CD4-positive, alpha-beta T cell treated with Interleukin-4 for 4 hours (primary cell): ENCODE measurements at places on chromosomes 4 and X.
A peak's percentile ranks its signal among the peaks of the same experiment; 100 is the strongest.

DNA sequence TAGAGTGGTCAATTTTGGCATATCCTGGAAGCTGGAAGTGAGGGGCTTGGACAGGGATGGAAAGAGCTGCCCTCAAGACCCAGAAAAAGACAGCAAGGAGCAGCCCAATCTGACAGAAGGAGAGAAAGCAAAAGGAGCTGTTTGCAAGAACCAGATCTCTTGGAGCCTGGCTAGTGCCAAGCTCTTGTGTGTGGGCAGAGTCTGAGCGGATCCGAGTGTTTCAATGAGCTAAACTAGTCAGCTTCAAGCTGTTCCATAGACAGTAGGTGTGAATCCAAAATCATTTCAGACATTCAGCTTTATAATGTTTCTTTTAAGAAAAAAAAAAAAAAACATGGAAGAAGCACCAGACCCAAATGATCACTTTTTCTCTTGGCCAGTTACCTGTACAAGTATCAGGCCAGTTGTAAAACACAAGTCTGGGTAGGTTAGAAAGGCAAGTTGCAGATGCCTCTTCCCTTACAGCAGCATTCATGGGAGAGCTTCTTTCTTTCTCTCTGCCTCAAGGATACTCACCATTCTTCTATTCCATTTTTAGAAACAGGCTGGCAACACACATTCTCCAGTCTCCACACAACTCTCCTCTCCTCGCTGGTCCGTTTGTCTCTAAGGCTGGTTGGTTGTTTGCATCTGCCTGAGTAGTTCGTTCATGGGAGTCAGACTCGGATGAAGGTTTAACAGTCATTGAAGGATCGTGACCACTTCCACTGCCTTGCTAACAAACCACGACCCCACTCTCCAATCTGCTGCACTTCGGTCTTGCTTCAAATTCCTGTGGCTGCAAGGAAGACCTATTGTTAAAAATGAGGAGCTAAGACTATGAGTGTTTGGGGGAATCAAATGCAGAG is 105.2 kb upstream of the GATB start:
- DNase-seq: no peak

DNA sequence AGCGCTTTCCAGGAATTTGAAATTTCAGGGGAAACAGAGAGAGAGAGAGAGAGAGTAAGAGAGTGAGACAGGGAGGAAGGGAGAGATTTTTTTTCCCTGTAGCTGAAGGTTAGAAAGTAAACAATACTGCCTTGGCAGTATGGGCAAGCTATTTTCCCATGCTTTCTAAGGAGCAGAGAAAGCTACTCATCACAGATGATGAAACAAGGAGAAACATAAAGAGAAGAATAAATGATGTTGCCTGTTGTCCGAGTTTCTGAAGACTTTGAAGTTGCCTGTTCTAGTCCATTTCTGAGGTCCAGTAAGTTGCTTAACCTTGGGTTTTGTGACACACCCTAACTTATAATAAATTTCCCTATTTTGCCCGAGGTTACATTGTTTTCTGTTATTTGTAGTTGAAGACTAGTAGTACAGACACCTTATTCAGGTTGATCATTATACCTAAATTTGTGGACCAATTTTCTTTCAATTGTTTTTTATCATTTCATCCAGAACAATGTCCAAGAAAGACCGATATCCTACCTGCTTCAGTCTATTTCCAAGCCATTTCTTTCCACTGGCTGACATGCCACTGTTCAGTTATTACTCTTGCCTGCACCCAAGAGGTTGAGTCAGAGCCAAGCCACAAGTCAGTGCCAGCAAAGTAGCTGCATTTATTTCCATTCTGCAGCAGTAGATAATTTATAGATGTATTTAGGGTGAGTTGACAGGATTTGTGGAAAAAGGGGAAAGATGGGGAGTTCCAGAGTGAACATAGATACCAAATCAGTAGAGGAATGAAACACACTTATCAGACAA is 49.7 kb upstream of the SLC16A2 start:
- no peak for DNase-seq

DNA sequence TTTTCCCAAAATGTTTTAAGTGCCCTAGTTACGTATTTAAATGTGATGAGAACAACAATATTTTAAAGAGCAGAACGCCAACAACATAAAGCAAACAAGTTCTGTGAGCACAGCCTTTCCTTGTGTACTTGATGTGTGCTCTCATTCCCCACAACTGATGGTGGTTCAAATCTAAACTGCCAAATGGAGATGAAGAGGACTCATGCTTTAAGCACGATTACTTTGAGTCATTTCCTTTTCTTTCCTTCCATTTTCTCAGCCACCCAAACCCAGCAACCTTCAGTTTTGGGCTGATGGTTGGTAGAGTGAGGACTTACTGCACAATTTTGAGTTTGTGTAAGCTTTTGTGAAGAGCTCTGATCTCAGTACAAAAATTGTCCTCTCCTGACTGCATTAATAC is 1.7 kb downstream of the NSD2 start:
- peak; percentile 45 for DNase-seq

- DNase-seq: no peak
These were observed 3.5 kb upstream of the DDX60L start for GRCh38 chr4:168483811-168484210.

DNA sequence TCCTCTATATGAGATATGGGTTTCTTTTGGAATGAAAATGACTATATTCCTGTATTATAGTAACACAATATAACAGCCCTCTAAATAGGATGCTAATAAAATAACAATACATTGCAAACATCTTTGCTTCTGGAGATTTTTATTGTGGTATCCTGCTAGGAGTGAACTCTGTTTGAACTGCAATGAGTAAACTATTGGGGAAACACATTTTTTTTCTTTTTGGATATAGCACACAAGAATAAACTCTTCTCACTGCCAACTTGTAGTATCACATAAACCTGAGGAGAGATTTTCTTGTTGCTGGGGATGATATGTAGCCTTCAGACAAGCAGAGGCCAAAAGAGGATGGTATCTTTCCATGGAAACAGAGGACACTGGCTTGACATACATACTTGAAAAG is 238.2 kb downstream of the C4orf33 start:
- no peak for DNase-seq

GRCh38 chr4:166493924-166494345 is 620.9 kb downstream of the TLL1 start:
- no peak for DNase-seq

DNA sequence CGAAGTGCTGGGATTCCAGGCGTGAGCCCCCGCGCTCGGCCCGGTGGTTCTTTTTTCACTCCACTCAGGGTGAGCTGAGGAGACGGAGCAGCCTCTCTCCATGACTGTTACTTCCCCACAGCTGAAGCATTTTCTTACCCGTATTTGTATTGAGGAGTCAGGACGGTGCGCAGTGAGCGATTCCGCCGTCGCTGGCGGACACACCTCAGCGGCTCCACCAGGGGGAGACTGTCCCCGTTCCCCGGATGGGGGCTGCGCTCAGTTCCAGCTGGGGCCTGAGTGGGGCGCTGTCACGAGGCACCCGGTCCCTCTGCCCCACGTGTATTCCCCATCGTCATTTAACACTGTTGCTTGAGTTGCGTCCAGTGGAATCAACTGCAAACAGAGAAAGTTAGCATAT is 844.0 kb upstream of the FRG1 start:
- DNase-seq: no peak

DNA sequence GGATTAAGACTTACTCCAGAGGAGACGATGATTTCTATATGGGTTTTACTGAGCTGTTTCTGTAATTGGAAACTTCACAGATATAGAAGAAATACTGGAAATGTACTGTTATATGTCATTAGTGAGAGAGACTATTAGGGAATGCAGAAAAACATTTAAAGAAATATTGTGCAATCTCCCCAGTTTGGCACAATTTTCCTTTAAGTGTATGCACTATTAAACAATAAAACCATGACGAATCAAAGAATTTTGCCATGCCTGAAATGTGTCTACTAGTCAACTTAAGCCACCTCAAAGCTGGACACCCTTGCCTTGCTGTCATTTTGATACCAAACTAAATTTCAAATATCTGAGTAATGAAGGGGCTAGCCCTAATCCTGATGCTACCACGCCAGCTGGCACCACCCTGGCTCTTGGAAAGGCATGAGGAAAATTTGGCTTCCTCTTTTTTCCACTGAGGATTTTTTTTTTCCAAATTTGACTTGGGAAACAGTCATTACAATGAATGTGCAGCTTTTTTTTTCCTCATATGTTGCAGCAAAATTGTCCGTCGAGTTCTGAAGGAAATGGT is 36.1 kb downstream of the MTTP start:
- DNase-seq: no peak

GRCh38 chr4:148542922-148543623 is 100.9 kb upstream of the NR3C2 start:
- no peak for DNase-seq

DNA sequence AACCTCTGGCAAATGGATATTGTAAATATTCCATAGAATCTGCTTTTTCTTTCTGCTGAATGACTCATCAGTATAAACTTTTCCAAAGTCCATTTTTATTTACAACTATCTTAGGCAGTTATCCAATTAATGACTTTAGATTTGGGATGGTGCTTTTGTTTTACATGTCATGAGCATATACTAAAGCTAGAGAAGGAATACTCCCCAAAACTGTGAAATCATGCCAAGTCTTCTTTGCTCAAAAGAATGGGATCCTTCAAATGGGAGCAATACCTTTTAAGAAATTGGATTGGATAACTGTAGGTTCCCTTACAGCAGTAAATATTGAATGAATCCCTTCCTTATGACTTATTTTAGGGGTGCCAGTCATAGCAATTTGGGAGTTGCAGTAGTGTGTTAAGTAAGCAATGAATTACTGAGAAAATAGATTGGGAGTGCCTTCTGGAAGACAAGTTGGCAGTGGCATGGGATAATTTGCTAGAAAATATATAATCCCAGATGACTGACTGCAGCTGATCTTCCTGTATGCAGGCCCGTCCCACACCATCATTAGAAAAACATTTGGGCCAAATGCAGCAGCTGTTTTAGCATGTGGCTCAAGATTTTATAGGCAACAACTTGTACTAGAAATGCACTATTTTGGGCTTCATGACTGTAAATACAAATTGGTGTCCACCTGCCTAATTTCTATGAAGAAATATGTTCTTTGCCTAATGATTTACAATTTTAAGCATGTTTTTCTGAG is 2.8 kb downstream of the TMPRSS11D start:
- DNase-seq: no peak

DNA sequence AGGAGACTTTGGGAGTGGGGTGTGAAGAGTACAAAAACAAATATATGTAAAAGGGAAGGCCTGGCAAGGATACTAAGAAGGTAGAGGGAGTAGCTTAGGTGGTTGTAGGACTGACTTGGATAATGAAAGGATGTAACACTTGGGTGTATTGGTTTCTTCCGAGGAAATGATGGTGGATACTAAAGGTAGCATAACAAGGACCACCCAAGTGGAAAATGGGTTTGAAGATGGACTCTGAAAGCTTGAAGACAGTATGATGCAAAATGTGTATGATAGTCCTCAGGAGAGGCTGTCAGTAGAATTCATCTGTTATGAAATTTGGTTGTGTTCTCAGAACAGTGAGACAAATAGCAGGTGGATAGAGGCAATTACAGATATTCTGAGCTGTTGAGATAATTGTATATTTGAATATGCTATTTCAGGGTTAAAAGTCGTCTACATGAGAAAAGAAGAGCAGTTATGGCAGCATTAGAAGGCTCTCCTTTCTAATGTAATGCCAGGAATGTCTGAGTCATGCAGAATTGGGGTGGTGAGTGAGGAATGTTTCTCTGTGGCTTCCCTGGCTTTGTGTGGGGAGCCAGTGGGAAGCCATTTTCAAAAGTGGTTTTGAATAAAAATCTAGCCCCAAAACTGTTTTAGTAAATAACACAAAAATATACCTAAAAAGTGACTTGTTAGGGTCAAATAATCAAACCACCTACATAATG is 75.6 kb downstream of the FHIP1A start:
- DNase-seq: no peak
